ENCODE measurements at places on chromosomes 7 and 10.
A peak's percentile ranks its signal among the peaks of the same experiment; 100 is the strongest.

- DNase-seq = no peak
Observed at GRCh38 chr7:72015136-72015535, 397.0 kb downstream of the CALN1 start.

GRCh38 chr10:31906039-31906438 lies 22.6 kb downstream of the ARHGAP12 start:
- DNase-seq = no peak

DNA sequence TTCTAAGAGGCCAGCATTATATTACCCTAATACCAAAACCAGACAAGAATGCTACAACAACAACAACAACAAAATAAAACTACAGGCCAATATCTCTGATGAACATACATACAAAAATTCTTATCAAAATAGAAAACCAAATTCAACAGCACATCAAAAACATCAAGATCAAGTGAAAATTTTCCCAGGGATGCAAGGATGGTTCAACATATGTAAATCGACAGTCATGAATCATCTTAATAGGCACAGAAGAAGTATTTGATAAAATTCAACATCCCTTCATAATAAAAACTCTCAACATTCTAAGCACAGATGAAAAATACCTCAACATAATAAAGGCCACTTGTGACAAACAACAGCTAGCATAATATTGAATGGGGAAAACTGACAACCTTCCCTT lies 75.3 kb downstream of the JMJD1C start:
- DNase-seq = no peak

DNA sequence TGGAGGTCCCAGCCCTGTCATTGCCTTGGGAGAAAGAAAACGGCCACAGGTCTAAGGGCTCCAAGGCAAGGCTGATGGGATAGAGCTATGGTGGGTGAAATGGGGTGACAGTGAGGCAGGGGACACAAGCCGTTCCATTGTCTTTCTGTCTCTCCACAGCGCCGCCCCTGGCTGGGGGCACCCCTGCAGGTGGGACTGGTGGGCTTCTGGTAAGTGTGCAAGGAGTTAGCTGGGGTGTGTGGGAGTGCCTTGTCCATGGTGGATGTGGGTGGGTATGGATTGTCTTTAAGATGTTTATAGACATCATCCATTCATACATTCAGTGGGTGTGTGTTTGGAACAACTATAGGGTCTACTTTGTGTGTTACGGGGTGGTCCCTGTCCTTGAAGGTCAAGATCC lies 7.5 kb downstream of the SFXN3 start:
- no peak for DNase-seq

DNA sequence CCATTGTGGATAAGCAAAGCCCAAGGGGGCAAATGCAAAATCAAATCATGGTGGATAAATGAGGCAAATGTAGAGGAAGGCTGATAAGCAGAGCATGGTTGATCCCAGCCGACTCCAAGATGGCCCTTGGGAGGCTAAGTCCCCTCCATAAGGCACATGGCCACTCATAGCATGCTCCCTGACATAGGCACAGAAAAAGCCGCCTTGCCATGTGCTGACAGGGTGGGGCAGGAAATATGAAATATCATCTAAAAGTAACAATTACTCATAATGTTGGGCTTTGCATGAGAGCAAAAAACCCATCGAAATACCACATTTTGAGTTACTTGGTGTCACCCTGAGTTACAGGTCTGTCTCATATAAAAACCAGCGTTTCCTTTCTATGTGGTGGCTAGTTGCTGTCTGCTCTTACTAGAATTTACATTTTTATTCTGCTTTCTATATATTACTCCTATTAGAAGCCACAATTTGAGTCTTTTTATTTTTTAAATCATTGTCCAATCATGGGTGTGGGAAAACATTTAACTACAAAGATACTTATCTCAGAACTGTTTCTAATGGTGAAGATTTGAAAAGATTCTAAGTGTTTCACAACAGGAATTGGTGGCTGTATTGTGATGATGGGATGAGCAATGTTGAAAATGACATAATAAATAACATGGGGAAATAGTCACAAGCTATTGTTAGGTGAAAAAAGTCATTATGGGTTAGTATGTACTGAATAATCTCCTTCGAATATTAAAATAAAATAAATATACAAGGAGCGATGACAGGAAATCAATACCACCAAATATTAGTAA lies 102.7 kb downstream of the CUBN start:
- peak; percentile 96 for DNase-seq

DNA sequence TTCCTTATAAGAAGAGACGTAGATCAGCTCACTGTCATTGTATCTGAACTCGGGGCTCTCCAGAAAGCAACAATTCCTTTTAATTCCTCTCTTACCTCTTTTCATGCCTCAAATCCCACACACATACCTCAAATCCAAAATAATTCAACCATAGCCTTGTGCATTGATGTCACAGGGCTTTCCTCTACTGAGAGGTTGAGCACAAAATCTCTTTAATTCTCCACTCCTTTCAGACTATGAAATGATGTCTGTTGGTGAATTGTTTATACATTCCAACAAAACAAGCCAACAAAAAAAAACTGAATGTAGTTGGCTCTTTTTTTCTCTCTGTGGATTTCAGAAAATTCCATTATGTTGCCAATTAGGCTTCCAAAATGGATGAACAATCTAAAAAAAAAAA lies 53.2 kb downstream of the BPGM start:
- DNase-seq = no peak

GRCh38 chr10:77162697-77163096 lies 474.9 kb downstream of the KCNMA1 start:
- DNase-seq = no peak

GRCh38 chr10:14954934-14955333 lies 1.0 kb upstream of the DCLRE1C start:
- no peak for DNase-seq

- DNase-seq = no peak
Observed at GRCh38 chr7:105001652-105002184, 12.3 kb upstream of the KMT2E start.

DNA sequence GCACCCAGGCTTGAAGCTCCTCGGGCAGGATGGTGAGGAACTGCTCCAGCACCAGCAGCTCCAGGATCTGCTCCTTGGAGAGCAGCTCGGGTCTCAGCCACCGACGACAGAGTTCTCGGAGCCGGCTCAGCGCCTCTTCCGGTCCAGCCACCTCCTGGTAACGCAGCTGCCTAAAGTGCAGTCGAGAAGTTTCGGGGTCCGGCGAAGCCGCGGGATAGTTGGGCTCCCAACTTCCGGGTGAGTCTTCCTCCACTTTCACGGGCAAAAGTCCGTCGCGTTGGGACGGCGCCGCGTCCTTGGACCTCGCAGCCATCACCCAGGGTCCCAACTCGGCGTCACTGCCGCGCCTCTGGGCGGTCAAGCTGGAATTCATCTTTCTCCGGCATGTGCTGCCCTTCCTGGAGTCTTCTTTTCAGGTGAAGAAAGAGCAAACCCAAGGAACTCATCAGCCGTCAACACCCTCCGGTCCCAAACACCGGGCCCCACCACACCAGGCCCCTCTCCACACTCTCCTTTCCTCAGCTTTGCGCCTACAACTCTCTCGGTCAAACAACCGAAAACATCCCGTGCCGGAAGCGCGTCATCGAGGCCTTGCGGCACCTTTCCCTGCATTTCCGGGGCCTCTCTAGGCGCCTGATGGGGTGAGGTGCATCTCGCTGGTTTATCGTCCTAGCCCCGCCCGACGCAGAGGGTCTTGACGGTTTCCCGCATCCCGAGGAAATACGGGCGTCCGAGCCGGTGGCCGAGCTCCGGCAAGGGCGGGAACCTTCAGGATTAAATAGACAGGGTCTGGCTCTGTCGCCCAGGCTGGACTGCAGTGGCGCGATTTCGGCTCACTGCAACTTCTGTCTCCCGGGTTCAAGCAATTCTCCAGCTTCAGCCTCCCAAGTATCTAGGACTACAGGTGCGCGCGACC lies at the start of gene ZNF394:
Gene ZNF394, minus strand, starts transcription at position 561 of the 916 bp plus-strand sequence. Its CDS starts 188 bp downstream, at position 373.
- peak; percentile 92 for DNase-seq

GRCh38 chr7:81691199-81691821 lies 78.5 kb downstream of the HGF start:
- no peak for DNase-seq

- DNase-seq = no peak
Observed at GRCh38 chr7:36062154-36062815, 90.8 kb upstream of the EEPD1 start.

GRCh38 chr10:73907841-73908517 lies 3.0 kb upstream of the PLAU start:
- DNase-seq = no peak

DNA sequence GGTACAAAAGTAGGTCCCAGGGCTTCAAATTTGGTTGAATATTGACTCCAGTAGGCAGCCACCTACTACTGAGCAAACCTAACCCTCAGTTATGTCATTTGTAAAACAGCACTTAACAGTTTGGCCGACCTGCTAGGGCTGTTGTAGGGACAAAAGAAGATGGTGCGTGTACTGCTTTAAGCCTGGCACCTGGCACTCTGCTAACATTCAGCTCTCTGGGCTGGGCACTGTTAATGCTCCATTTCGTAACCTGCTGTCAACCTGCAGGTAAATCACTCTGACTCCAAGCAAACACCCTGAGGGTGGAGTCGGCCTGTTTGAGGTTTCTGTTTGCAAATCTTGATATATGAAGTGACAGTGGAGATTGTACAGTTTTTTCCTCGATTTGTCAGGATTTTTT lies 7.2 kb downstream of the ZKSCAN1 start:
- no peak for DNase-seq

- no peak for DNase-seq
Observed at GRCh38 chr7:22442882-22443369, 57.1 kb downstream of the STEAP1B start.

DNA sequence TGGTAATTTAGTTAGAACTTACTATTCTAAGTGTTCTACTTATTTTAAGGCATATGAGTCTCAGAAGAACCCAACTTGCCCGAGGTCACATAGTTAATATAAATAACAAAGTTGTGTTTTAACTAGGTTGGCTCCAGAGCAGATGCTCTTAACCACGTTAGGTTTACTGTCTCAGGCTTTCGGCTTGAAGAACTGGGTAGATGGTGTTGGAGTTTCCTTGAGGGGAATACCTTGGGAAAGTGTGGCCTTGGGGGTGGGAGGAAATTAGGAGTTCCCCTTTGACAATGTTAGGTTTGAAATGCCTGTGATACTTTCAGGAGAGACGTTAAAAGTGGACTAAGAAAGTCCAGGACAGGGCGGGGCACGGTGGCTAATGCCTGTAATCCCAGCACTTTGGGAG lies 9.6 kb downstream of the ZNF398 start:
- DNase-seq = no peak

GRCh38 chr10:27912231-27912630 lies 86.6 kb downstream of the ODAD2 start:
- no peak for DNase-seq

DNA sequence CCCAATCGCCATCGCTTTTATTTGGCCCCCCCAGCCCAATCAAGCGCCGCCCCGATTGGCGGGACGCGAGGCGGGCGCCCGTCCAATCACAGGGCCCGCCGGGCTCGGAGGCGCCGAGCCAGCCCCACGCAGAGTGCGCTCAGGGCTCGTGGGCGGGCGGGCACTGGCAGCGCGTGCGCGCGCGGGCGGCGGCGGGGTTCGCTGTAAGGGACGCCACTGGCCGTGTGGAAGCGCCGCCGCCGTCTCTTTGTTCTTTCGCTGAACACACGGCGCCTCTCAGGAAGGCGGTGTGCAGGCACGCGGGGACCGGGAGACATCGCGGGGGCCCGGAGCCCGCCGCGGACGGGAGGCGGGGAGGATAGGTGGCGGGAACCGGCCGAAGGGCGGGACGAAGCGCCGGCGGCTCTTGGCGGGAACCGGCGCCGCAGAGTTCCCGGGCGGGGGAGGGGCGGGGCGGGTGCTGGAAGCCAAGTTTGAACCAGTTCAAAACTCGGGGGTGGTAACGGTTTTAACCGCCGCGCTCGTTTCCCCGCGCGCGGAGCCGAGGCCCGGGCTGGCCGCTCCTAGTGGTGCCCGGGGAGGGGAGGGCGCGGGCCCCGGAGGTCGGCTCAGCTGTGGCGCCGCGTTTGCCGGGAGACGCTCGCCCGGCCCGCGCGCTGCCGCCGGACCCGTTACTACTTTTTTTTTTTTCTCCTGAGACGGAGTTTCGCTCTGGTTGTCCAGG lies 370 bp upstream of the EZH2 start:
- DNase-seq = peak; percentile 95

GRCh38 chr10:61836888-61837754 lies 64.4 kb upstream of the ARID5B start:
- DNase-seq = no peak

- no peak for DNase-seq
Observed at GRCh38 chr10:102460836-102461186, 9.5 kb upstream of the C10orf95 start.

DNA sequence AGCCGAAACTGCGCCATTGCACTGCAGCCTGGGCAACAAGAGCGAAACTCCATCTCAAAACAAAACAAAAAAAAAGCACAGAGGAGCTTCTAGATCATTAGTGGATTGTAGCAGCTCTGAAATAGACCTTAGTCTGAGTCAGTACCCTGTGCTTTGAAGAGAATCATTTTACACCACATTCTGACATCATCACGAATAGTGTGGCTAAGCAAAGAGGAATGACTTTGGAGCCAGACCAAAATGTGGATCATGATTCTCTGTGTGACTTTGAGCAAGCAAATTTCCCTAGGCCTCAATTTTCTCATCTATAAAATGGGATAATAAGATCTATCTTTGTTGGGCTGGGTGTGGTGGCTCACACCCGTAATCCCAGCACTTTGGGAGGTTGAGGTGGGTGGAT lies 618.9 kb downstream of the CALN1 start:
- DNase-seq = no peak

DNA sequence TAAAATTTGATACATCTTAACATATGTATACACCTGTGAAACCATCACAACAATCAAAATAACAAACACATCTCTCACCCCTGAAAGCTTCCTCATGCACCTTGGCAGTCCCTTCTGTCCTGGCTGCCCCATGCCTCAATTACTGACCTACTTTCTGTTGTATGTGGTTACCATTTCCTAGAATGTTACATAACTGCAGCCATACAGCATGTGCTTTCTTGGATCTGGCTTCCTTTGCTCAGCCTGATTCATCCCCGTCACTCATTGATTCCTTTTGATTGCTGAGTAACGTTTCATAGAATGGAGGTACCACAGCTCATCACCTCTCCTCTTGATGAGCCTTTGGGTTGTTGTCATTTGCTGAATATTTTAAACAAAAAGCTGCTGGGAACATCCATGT lies 165.3 kb downstream of the CELF2 start:
- DNase-seq = peak; percentile 52
